Kasumi-1 (cell line): ENCODE measurements at places on chromosomes 6 and 20.

- DNase-seq = no peak
Measured at GRCh38 chr6:130138909-130139242, 83.9 kb downstream of the SAMD3 start.

- no peak for DNase-seq
Measured at GRCh38 chr6:53730767-53731166, 64.0 kb upstream of the LRRC1 start.

DNA sequence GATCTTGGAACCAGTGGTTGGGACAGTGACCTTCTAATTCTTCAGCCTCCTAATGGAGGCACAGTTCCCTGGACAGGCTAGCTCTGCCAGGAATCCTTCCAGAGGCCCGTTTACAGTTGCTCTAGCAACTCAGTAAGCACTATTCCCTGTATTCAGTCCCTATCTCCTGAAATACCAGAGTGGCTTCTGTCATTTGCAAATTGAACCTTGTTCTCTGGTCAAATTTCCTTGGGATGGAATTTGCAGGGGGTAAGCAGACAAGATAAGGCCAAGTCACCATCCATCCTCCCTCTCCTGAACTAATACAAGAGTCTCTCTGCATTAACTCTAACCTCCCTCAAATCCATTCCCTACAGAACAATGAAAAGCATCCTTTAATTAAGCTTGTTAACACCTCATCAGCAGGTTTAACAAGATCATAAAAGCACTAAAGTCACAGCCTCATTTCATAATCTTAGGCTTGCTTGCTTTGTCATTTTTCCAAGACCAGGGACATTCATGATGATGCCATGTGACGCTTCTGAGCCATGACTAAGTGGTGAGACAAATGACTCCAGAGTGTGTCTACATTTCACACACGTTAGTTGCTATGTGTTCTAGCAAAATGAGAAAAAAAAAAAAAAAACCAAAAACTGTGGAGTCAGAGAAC is 37.1 kb downstream of the SLC22A23 start:
- DNase-seq = no peak

DNA sequence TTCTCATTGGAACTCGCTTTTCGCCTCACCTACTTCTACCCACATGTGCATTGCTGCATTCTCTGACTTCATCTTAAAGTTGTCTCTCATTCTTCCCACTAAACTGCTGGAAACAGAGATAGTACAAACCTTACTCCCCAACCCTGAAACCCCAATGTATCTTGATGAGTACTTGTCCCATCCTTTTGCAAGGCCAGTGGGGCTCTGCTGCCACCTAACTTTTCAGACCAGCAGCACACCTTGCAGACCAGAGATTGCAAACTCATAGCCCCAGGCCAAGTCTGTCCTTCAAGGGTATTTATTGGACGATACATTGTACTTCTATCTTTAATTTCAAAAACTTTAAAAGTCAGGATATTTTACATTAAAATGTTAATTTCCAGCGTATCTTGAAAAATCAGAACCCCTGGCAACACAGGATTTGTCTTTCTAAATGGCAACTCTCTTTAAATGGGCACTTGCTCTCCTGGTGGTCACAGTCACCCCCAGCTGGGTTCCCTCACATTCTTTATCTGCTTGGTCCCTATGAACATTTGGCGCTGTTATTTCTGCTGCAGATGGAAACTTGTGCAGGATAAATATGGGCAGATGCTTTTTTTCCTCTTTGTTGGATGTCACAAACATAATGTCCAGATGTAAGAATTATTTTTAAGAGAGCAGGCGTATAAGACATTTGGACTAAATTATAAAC is 83.9 kb downstream of the SOD2 start:
- peak; percentile 1 for DNase-seq

DNA sequence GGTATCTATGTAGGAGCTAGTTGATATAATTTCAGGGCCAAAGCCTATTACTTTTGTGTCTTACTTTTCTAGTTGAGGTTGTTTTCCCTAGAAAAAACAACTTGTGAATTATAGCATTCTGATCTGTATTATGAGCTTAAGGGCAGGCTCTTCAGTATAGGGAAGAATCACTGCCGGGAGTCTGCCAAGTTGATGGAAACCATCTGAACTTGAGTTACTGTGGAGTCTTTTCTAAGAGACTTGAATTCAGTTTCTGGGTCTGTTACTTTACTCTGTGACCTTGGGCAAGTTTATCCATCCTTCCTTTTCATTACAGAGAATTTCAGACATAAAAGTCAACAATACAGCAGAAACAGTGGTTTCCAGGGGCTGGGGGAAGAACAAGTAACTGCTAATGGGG is 2.1 kb upstream of the CASS4 start:
- no peak for DNase-seq
